ENCODE measurements at places on chromosomes 3 and 15.

- DNase-seq: no peak
These were observed 100.0 kb upstream of the TRIM42 start for GRCh38 chr3:140577911-140578310.

DNA sequence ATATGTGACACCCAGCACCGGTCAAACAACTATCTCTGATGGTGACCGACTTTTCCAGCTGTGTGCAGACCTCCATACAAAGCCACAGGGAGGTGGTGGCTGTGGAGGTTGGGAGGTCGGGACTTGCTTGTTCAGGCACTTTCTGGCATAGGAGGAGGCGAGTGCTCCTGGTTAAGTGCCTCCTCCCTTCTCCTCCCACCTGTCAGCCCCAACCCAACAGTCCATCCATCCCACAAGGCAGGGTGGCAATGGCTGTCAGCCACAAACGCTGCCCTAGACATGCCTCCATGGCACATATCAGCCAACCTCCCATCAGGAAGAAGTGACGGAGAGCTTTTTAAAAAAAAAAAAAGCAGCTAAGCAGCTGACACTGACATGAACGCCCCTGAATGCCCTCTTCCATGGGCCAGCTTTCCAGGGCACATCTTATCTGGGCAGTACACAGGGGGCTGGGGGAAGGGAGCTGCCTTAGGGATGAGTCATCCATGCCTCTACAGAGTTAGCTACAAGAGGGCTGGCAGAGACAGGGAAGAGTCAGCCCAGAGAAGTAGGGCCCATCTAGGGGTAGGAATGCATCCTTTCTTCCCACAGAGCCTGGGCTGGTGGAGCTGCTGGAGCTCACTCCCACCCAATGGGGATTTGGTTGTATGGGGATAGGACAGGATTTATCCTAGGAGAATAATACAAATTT lies 41.2 kb downstream of the CCDC12 start:
- no peak for DNase-seq

DNA sequence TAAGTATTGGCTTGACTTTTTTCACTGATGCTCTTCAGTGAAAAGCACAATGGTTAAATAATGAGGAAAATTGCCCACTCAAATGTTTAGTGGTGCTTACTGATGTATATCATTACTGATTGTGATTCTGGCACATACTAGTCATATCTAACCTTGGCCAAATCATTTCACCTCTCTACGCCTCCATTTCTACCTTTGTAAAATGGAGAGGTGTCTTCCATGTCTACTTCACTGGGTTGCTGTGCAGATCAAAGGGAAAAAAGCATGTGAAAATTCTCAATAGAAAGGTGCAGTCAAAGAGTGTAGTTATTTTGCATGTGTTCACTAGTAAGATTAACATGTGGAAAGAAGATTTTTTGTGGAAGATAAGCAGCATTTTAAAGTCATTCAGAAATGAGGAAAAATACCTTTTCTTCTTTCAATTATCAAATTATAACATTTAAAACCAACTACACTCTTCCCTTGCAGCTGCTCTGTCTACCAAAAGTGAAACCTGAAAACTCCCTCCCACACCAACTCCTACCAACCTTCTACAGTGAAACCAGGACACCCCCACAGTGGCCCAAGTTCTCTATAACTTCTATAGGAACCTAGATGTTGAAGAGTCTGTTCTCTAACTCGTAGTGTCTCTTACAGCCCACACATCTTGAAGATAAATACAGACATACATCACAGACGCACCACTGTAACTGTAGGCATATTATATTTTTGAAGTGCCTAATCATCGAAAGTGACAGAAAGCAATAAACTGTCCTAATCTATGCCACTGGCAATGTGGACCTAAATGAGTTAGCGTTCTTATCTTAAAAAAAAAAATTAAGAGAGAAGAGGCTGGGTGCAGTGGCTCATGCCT lies 1.4 kb downstream of the CD200R1 start:
- peak; percentile 23 for DNase-seq

GRCh38 chr3:13884851-13885703 lies 5.2 kb upstream of the WNT7A start:
- DNase-seq: peak; percentile 51

DNA sequence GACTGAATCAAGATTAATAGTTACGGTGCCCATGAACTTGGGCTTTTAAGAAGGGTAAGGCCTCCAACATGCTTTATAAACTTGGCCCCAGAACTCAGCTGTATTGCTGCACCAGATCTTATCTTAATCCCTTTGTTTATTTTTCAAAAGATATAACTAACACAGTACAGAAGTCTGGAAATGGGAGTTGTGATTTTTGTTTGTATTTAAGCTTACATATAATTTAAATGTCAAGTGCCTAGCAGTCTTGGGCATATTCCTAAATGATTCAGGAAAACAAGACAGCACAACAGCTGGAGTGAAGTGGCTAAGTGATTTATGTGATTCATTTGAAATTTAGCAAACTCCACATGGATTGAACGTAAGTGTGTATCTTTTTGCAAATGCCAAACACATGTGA lies 56.2 kb downstream of the NBEAL2 start:
- DNase-seq: no peak

DNA sequence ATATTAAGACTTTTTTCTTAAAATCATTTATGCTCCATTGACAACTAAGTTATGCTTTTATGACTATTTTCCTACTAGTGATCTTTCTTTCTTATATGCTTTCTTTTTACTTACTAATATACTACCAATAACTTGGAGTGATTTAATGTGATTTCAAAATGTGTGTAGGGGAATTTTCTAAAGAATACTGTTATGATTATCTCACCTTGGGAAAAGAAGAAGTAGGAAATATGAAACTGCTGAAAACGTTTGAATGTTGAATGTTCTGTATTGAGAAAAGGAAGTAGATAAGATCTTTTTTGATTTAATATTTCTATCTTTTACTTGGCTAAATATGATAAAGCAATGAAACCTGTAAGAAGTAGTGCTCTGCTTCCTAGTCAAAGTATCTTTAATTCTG lies 7.8 kb upstream of the CD200R1 start:
- DNase-seq: no peak

DNA sequence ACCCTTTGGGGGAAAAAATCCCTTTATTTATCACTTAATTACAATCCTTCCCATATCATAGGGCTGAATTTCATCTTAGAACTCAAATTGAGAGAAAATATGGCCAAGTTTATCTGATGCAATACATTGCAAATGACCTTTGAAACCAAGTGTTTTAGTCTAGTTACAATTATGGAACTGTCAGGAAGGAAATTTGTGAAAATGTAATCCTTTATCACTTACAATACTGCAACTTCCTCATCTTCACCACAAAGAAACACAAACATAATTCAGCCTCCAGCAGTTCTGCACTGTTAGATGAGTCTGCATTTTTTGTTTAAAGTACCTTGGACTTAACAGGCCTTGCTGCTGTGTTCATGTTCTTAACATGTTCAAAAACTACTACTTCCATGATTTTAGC lies 4.6 kb downstream of the CCPG1 start:
- no peak for DNase-seq

DNA sequence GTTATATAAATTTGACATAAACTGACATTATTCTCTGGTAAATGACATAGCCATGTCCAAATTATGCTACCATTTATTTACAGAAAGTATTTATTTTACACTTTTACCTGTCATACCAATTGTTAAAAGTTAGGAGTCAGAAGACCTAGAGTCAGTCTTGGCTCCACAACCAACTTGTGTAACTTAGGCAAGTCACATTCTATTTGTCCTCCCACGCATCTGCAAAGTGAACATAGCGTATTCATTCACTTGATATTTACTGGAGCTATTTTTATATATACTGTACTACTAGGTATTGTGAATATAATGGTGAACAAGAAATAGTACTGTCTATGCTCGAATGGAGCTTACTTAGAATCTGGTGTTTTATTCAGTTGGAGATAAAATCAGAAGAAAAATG lies 78.7 kb downstream of the ZNF280D start:
- no peak for DNase-seq

DNA sequence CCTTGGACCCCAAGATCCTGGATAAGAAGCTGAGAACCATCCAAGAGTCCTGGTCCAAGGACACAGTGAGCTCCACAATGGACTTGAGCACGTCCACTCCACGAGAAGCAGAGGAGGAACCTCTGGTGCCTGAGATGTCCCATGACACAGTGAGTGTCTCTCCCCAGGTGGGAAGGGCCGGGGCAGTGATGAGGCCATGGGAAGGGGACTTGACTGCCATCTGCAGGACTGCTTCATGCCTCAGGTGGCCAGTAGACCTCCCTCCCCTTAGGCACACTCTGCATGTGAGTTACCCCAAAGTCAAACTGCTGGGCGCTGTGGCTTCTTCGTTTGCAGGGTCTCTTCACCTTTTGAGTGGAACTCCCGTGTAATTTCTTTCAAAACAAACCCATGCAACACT lies 59.7 kb downstream of the CCDC33 start:
- DNase-seq: no peak

DNA sequence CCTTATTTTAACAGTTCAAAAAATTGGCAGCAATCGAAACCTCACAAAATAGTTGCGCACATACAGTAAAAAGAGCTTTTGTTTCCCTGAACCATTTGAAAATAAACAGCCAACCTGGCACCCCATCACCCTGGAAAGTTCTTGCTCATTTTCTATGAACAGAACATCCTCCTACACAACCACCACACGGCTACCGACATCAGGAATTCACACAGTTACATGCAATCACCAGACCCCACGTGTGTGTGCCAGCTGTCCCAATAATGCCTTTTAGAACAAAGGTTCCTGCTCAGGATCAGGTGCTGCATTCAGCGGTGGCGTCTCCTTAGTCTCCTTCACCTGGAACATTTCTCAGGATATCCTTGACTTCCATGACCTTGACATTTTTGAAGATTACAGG lies 186.5 kb downstream of the KLF13 start:
- DNase-seq: no peak

DNA sequence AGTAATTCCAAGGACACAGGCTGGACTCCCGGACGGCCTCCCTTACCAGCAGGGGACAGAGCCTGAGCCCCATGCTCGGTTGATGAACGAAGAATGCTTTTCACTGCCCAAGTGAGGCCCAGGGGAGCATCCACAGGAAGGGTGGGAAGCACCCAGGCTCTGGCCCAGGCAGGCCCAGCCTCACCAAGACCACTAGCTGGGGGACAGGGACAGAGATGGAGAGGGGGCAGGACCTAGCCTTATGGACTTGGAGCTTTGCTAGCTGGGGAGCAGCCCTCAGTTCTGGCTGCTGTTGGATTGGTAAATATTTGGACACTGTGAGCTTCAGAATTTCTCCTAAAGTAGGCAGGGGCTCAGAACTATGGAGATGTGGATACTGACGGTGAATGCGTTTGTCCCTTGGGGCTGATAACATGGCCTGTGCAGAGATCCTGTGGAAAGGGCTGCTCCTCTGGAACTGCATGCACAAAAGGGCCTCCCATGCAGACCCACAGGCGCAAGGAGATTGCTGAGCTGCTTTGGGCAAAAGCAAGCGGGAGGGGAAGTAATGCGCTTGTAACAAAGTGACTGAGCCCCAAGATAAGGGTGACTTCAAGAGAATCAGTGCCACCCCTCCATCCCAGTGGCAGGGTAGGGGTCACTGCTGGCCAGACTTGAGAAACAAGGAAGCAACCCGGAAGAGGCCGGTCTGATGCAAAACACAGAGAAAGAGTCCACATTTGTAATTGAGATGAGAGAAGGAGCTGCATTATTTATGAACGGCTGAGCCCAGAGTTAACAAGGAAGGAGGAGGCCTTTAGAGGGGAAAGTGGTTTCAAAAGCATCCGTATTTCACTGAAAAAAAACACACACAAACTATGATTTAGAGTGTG lies 70.1 kb upstream of the MEF2A start:
- DNase-seq: no peak

DNA sequence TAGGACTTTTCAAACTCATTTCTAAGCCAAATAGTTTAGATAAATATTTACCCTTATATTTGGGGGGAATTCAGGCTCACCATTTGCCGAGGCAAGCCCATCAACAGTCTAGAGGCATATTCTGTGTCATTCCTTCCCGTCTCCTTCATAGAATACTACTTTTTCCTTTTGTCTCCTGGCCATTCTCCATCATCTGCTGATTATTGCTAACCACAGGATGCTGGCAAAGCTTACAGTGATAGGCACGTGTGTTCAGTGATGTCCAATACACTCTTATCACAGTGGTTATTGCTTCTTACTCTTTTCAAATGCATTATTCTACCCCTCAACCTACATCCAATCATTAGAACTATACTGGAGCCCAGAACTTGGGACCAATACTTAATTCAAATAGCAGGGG lies 130.6 kb upstream of the ZBED2 start:
- no peak for DNase-seq

DNA sequence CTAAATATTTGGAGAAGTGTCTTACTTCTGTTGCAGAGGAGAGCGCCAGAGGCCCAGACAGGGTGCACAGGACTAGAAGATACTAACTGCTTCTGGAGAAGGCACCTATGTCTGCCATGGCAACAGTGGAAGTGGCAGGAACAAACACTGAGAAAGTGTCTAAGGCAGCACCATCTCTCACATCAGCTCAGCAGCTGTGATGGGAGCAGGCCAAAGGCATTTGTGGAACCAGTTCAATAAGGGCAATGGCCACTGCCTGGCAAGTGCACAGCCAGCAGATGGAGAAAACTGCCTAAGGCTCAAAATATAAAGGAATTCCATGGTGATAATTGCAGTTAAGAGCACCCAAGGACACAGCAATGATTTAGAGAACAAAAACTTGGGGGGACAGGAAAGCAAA lies 563.0 kb upstream of the CCDC54 start:
- no peak for DNase-seq

- DNase-seq: no peak
These were observed 9.7 kb downstream of the ETV5 start for GRCh38 chr3:186099178-186099577.

DNA sequence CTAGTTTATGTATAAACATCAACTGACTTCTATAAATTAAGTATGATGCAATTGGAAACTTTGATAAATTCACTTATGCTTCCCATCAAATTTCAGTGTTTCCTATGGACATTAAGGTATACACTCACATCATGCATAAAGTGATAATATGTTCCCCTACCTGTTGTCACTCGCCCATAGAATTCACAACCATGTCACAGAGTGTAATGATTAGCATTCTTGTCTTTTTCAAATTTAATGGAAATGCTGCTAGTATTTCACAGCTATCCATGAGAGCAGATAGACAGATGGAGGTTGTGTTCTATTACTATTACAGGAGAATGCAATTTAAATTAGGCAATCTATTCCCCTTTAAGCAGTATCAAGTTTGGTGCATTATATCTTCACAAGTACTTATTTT lies 984 bp downstream of the PLSCR4 start:
- no peak for DNase-seq

DNA sequence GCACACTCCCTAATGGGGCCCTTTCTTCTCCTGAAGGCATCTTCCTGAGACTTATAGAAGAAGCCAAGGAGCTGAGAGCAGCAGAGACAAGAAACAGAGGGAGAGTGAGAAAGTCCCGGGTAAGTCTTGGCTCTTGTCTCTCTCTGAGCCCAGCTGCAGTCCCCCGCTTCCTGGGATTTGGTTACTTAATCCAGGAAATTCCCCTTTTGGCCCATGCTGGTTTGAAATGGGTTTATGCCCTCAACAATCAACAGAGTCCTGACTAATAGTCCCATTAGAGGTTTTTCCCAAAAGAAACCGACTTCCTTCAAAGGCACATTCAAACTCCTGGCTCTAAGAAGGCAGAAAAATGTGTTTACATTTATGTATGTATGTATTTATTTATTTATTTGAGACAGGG lies 22.0 kb downstream of the TMEM158 start:
- no peak for DNase-seq

GRCh38 chr15:81895723-81896122 lies 150.1 kb downstream of the MEX3B start:
- DNase-seq: no peak

- DNase-seq: no peak
These were observed 58.7 kb downstream of the RETNLB start for GRCh38 chr3:108698461-108698860.

Data from activated T-helper 1 cell treated with anti-CD3 and anti-CD28 coated beads, Interleukin-2, amount 50 U/mL, for 16 hours (primary cell).